Adrenal gland (tissue), 19 donors: ENCODE measurements at places on chromosomes 11 and 22. TPM values are rescaled to one million over a fixed set of nuclear protein-coding genes. Genes with fewer than 3 reads are reported as not detected.

GRCh38 chr11:19802773-19803293 lies 90.2 kb downstream of the NAV2 start:
- H3K36me3 ChIP-seq: no peaks in the 10 kb centered on the region
- no peaks in the 10 kb centered on the region for H3K27me3 ChIP-seq
- H3K4me1 ChIP-seq: no peaks in the 10 kb centered on the region
- H3K27ac ChIP-seq: no peak overlapping the region

- H3K27me3 ChIP-seq: no peaks in the 10 kb centered on the region
- H3K27ac ChIP-seq: peak overlapping the region; percentile 90
- peaks cover 22% of the 10 kb centered on the region for H3K4me1 ChIP-seq
- H3K36me3 ChIP-seq: no peaks in the 10 kb centered on the region
- H3K4me3 ChIP-seq: peak overlapping the region; percentile 80
Measured at GRCh38 chr11:83194281-83195142, 1.0 kb downstream of the ANKRD42 start.

- no peak overlapping the region for H3K27ac ChIP-seq
- no peaks in the 10 kb centered on the region for H3K36me3 ChIP-seq
- no peaks in the 10 kb centered on the region for H3K27me3 ChIP-seq
- no peak for DNase-seq
- no peak overlapping the region for H3K4me3 ChIP-seq
Measured at GRCh38 chr11:71338801-71339395, 86.5 kb upstream of the SHANK2 start.

BTG4 gene
- total RNA-seq: not detected

GTSE1 gene
- total RNA-seq: 5.7 TPM

DNA sequence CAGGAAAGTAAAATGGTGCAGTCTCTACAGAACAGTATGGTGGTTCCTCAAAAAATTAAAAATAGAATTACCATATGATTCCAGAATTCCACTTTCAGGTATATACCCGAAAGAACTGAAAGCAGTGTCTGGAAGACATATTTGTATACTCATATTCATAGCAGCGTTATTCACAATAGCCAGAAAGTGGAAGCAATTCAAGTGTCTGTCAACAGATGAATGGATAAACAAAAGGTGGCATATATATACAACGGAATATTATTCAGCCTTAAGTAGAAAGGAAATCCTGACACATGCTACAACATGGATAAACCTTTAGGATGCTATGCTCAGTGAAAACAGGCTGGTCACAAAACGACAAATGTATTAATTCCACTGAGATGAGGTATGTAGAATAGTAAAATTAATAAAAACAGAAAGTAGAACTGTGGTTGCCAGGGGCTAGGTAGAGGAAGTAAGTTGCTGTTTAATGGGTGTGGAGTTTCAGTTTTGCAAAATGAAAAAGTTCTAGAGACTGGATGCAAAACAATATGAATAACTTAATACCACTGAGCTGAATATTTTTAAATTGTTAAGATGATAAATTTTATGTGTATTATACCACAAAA lies 14.5 kb downstream of the SAA1 start:
- H3K27ac ChIP-seq: no peak overlapping the region
- peaks cover 30% of the 10 kb centered on the region for H3K36me3 ChIP-seq
- H3K27me3 ChIP-seq: no peaks in the 10 kb centered on the region

KCNQ1OT1 gene
- total RNA-seq: 1.8 TPM

INPP5J gene
- total RNA-seq: 0.83 TPM

- H3K4me3 ChIP-seq: no peak overlapping the region
- H3K27ac ChIP-seq: no peak overlapping the region
- DNase-seq: no peak
- H3K36me3 ChIP-seq: no peaks in the 10 kb centered on the region
- no peaks in the 10 kb centered on the region for H3K27me3 ChIP-seq
Measured at GRCh38 chr11:12434325-12434654, 56.9 kb downstream of the PARVA start.

GRCh38 chr11:38530226-38530625 lies 1932.2 kb upstream of the RAG2 start:
- no peak overlapping the region for H3K27ac ChIP-seq
- no peak overlapping the region for H3K4me3 ChIP-seq
- H3K36me3 ChIP-seq: no peaks in the 10 kb centered on the region
- H3K4me1 ChIP-seq: no peaks in the 10 kb centered on the region
- DNase-seq: no peak

PRG3 gene
- not detected for total RNA-seq

DNA sequence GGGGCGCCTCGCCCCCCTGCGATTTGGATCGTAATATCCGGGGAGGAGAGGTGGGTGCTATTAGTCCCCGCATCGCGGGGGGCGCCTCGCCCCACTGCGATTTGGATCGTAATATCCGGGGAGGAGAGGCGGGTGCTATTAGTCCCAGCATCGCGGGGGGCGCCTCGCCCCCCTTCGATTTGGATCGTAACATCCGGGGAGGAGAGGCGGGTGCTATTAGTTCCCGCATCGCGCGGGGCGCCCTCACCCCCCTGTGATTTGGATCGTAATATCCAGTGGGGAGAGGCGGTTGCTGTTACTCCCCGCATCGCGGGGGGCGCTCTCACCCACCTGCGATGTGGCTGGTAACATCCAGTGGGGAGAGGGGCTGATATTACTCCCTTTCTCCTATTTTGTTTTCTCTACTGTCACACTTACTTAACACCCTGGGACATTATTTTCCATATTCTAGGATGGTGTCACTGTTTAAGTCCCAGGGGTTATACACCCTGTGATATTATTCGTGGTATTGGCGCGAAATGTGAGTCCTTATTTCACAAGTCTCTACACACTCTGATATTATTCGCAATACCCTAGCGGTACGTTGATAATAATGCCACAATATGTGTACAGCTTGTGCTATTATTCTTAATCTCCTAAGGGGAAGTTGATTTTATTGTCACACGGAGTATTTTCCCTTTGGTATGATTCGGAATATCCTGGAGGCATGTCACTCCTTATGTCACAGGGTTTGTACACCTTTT lies 57.8 kb upstream of the ALDH3B2 start:
- no peaks in the 10 kb centered on the region for H3K4me1 ChIP-seq
- no peak overlapping the region for H3K27ac ChIP-seq
- no peak for DNase-seq
- H3K27me3 ChIP-seq: peaks cover 5% of the 10 kb centered on the region
- no peaks in the 10 kb centered on the region for H3K36me3 ChIP-seq

DNA sequence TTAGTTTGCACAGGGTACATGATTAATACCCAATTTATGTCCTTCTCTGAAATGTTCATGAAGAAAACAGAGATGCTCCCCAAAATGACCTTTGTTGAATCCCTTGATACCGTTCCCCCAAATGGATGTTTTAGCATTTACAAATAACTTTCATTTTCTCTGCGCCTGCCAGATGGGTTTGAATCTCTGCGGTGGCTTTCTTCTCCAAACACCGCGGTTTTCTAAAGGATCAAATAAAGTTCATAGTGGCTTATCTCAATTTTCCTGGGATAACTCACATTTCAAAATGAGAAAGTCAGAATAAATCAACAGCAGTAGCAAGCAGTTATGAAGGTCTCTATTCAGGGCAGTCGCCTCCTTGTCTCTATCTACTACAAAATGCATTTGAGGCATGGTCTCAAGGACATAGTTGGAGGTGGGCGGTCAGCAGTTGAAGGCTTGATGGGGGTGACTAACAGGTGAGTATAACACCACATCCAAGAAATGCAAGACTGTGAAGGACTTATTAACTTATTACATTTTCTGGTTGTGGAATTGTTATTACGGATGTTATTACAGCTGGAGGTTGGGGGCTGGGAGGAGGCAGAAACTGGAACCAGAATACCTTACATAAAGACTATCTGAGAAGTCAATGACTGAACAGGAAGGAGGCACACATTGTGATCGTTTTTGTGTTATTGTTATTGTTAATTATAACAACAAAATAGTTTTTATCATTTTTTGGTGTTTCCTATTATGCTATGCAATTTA lies 1513.3 kb downstream of the FAM181B start:
- no peaks in the 10 kb centered on the region for H3K36me3 ChIP-seq
- H3K27me3 ChIP-seq: no peaks in the 10 kb centered on the region
- H3K27ac ChIP-seq: no peak overlapping the region
- H3K4me1 ChIP-seq: no peaks in the 10 kb centered on the region
- no peak overlapping the region for H3K4me3 ChIP-seq
- no peak for DNase-seq

DNA sequence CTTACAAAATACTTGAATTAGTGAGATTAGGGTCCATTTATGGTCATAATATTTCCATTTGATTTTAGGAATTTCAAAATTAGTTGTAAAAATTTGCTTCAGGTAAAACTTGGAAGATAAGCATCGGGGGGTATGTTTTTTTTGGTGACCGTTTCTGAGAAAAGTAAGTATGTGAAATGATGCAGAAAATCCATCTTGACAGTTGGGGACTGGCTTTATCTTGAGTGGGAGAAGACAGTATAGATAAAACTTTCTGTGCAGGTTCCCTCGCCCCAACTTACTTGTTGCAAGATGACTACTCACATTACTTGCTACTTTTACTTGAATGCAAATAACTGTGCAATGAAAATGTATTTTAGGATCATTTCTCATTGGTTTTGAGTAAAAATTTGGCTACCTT lies 49.5 kb downstream of the DNAJC24 start:
- no peaks in the 10 kb centered on the region for H3K4me1 ChIP-seq
- no peaks in the 10 kb centered on the region for H3K36me3 ChIP-seq
- no peak overlapping the region for H3K4me3 ChIP-seq
- DNase-seq: no peak

DNA sequence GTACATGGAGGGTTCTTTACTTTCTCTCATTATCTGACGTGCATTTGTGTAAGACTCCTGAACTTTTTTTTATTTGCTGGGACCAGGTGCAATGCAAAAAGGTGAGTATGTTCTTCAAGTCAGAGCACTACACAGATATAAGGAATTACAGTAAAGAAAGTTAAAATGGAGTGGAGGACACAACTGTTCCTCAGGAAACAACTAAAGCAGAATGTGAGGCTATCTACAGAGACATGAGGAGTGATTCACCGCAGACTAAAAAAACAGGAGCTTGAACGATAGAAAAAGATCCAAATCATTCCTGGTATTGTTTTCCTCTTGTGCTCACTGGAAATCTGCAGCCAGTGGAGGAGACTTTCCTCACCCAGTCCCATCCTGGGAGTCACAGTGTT lies 106.2 kb downstream of the ABTB2 start:
- no peak overlapping the region for H3K4me3 ChIP-seq
- H3K27ac ChIP-seq: peak overlapping the region; percentile 59
- H3K36me3 ChIP-seq: no peaks in the 10 kb centered on the region
- DNase-seq: no peak
- peaks cover 13% of the 10 kb centered on the region for H3K4me1 ChIP-seq
- no peaks in the 10 kb centered on the region for H3K27me3 ChIP-seq

- H3K4me1 ChIP-seq: no peaks in the 10 kb centered on the region
- DNase-seq: no peak
- H3K4me3 ChIP-seq: no peak overlapping the region
Measured at GRCh38 chr11:16874275-16874975, 136.0 kb downstream of the C11orf58 start.

- H3K27ac ChIP-seq: no peak overlapping the region
- no peaks in the 10 kb centered on the region for H3K4me1 ChIP-seq
- no peaks in the 10 kb centered on the region for H3K27me3 ChIP-seq
- no peaks in the 10 kb centered on the region for H3K36me3 ChIP-seq
- H3K4me3 ChIP-seq: no peak overlapping the region
Measured at GRCh38 chr11:98564233-98564632, 456.5 kb upstream of the CNTN5 start.

OR2D3 gene
- not detected for total RNA-seq

DNA sequence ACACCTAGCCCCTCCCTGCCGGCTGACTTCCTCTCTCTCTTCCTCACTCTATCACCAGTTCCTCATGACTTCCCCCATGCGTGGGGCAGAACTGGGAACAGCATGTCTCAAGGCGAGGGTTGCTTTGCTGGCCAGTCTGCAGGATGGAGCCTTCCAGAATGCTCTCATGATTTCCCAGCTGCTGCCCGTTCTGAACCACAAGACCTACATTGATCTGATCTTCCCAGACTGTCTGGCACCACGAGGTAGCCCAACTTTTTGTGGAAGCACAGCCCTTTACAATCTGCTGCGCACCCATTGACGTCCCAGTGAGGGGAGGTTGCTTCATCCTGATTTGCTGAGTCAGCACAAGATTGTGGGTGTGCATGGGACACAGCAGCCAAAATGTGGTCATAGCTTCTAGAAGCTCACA lies 8.6 kb downstream of the TCN2 start:
- no peaks in the 10 kb centered on the region for H3K4me1 ChIP-seq
- no peaks in the 10 kb centered on the region for H3K36me3 ChIP-seq
- H3K27me3 ChIP-seq: no peaks in the 10 kb centered on the region

DNA sequence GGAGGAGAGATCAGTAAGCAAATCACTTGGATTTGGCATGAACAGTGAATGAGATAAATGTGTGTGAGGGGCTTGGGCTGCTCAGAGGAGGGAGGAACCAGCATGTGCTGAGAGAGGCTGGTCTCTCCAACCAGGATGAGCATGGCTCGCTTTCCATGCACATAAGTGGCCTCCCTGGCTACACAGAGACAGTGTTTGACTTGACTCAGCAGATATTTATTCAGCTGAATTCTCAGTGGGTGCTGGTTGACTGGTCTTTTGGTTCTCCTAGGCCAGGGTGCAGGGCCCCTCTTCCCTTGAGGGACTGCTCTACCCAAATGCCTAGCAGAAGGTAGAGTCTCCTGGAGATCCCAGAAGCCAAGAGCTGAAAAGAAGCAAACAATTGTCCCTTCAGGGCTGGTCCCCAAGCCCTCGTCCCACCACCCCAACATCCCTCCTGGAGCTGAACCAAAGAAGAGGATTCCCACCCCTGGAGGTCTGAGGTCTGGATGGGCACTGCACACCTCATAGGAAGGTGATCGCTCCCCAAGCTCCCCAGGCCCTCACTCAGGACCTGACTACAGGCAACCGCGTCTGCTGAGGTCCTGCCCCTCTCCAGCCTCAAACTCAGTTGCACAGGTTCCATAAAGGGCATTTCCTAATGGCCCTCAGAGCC lies 3.3 kb upstream of the TRIM29 start:
- H3K4me1 ChIP-seq: no peaks in the 10 kb centered on the region
- no peak overlapping the region for H3K27ac ChIP-seq
- no peak for DNase-seq
- no peaks in the 10 kb centered on the region for H3K27me3 ChIP-seq
- no peak overlapping the region for H3K4me3 ChIP-seq
- H3K36me3 ChIP-seq: no peaks in the 10 kb centered on the region
